ENCODE measurements at places on chromosomes 1 and 21.

DNA sequence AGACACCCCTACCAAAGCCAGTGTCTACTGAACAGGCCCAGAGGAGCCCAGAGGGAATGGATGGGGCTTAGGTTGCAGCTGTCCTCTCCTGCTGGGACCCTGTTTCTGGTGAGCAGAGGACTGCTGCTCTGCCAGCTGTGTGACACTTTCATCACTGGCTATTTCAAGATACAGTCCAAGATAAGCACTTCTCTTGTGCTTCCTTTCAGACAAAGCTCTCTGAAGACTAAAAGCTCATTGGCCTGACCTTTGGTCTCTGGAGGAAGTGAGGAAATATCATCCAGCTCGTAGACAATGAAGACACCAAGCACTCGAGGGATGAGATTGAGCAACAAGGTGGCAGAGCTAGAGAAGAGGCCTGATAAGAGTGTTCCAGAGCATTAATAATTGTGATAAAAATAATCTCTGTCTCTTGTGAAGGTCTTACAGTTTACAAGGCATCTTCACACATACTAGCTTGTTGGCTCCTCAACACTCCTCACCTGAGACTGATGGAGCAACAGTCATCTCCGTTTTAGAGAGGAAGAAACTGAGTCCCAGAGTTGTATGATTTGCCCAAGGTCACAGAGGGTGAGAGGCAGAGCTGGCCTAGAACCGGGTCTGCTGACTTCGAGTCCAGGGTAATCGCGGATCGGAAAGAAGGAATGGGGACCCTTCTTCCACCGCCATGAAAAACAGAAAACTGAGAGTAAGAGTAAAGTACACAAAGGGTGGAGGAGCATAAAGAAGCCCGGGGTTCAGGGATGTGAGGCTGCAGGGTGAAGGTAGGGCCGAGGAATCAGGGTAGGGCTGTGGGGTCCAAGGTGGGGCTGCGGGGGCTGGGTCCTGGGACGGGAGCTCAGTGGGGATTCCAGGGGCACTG lies 666 bp downstream of the PAFAH2 start:
- DNase-seq: no peak

DNA sequence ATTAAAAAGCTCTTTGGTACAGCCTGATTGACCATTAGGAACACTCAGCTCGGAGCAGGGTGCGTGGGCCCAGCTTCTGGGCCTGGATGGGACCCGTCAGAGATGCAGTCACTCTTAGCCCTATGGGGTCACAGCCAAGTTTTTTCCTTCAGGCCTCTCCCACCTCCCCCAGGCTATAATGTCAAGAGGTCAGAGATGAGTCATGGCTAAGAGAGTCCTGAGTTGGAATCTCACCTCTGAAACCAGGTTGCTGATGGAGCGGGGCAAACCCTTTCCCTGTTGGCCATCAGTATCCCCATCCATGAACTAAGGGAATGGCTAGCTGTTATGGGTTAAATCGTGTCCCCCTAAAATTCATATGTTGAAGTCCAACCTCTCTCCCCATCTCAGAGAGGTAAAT lies 195.9 kb upstream of the POU3F1 start:
- no peak for DNase-seq

DNA sequence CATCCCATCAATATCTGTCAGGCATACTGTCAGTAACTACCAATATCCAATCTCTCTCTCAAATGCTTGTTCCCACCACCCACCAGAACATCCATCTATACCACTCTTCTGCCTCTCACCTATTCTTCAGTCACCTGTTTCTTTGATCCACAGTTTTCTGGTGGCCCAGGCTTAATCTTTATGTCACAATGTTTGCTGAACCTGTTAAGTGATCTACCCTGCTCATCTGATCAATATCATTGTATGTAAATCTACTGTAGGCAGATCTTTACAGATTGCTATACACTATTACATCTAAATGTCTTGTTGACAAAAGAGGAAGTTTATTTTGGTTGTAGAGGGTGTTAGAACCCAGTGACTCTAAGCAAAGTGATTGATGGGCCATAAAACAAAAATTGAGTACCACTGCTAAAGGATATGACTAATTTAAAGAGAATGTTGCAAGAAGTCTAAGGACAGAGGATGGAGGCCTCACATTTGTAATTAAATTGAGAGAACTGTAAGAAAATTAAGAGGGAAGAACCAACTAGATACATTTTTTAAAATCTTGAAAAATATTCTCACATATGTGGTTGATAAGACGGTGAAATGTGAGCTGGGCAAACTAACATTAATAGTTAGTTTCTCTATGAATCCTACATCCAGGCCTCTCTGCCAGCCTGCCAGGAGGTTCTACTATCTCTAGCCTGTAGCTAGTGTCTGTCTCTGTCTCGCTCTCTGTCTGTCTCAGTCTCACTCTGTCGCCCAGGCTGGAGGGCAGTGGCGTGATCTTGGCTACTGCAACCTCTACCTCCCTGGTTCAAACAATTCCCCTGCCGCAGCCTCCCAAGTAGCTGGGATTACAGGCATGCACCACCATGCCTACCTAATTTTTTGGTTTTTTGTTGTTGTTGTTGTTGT lies 34.1 kb downstream of the EGLN1 start:
- DNase-seq: no peak

GRCh38 chr21:34889320-34889675 lies 159.8 kb downstream of the RUNX1 start:
- DNase-seq: no peak

DNA sequence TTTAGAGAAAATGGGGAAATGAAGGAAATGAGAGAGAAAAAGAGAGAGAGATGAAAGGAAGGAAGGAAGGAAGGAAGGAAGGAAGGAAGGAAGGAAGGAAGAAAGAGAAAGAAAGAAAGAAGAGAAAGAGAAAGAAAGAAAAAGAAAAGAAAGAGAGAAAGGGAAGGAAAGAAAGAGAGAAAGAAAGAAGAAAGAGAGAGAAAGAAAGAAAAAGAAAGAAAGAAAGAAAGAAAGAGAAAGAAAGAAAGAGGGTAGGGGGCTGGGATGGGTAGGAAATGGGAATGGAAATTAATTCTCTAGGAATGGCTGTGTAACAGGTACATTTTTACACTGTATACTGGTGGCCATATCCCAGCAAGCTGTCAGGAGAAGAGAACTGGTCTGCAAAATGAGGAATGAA lies 4.3 kb upstream of the SH2D1B start:
- no peak for DNase-seq

Measured in DMS 273 treated with DMSO at 0.1 percent for 48 hours (cell line).